ENCODE measurements at places on chromosomes 2 and 18. TPM values are rescaled to one million over a fixed set of nuclear protein-coding genes. Genes with fewer than 3 reads are reported as not detected.

LTBP1 gene
- 39.5 TPM for total RNA-seq

DNA sequence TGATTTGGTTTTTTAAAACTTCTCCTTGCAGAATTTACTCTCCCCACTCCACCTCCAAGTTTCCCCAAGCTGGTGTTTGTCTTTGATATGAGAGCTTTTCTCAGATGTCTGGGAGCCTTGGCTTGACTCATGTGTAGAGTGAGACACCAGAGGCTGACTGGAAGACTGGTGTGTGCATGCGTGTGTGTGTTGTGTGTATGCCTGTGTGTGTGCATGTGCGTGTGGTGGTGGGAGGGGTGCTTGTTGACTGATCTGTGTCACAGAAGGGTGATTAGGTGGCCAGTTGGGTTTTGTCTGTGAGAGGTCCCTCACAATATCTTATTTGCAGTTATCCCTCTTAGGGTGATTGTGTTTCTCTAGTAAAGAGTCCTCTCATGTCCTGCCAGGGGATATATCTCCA, 50.5 kb upstream of the HPCAL1 start:
- DNase-seq, result no peak

AQP4 gene
- not detected for total RNA-seq

TMEM169 gene
- 3.8 TPM for total RNA-seq

DNA sequence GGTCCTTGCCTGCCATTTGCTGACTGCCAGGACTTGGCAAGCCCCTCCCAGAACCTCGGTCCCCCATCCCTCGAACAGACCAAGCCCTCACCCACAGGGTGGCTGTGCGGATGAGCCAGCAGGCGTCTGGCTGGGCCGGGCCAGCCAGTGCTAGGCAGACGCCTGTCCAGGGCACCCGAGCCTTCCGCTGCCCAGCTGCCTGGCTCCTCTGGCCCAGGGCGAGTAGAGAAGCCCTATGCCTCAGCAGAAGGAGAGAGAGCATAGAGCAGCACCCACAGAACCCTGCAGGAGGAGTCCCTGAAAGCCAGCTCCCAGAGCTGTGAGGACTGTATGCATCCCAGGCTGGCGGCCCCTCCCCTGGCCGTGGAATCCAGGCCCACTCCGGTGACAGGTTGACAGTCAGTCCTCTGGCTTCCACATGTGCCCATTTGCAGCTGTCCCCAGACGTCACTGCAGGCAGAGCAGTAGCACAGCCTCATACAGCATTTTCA, 62.1 kb upstream of the GLI2 start:
- no peak for DNase-seq

DNA sequence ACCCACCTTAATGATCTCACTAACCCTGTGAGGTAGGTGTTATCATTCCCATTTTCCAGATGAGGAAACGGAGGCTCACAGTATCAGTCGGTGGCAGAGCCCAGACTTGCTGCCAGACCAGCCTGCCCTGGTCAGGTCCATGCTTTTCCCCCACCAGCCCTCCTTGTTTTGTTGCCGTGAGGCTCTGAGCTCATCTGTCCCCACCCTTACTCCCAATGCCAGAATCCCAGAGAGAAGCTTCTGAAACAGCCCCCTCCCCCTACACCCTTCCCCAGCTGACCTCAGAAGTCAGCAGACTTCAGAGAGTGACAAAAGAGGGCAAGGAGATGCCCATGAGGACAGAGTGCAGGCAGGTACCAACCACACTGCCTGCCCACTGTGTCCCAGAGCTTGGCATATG, 20.8 kb upstream of the TNS1 start:
- no peak for DNase-seq
